ENCODE measurements at places on chromosomes 1 and 21.
A peak's percentile ranks its signal among the peaks of the same experiment; 100 is the strongest.

DNA sequence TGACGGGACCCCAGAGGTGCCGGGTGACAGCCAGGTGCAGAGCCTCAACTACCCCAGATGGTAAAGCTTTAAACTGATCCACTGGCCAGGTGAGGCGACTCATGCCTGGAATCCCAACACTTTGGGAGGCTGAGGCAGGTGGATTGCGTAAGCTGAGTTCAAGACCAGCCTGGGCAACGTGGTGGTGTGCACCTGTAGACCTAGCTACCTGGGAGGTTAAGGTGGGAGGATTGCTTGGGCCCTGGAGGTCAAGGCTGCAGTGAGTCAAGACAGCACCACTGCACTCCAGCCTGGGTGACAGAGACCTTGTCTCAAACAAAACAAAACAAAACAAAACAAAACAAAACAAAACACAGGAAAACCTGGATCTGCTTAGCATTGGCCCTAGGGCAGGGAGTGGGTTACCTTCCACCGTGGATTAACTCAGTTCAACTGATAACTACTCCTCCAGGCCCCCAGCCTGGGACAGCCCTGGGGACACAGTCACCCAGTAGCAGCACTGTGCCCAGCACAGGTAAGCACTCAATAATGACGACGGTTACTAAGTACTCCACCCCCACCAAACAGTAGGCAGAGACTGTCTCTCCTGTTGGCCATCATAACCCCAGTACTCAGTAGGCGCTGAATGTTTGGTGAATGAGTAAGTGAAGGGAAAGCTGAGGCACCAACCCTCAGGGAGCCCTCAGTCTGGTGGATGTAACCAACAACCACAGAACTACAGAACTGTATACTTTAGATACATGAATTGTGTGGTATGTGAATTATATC lies 21.6 kb downstream of the SLC66A1 start:
- DNase-seq = no peak

GRCh38 chr21:17523007-17523451 lies 10.2 kb downstream of the CXADR start:
- DNase-seq = no peak

DNA sequence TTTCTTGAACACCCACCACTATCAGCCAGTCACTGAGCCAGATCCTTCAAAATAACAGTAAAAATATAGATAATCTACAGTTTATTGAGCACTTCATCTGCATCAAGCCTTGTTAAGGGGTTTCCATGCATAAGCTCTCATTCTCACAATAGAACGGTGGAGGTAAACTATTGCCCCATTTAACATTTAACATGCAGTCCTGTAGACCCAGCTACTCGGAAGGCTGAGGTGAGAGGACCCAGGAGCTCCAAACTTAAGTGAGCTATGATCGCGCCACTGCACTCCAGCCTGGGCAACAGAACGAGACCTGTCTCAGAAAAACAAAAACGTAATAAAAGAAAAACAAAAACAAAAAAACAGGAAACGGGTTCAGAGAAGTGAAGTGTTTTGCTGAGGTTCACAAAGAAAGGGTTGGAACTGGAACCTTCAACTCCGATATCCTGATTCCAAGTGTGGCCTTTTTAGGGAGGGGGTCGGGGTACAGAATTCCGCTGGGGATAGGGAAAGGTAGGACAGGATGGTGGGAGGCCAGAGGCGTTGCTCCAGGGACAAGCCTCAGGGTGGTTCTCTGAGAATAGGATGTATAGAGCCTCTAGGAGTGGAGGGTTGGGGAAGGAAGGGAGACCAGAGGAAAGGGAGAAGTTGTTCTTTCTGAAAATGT lies 11.6 kb upstream of the SESN2 start:
- no peak for DNase-seq

GRCh38 chr1:234823191-234824176 lies 213.5 kb upstream of the IRF2BP2 start:
- DNase-seq = no peak

DNA sequence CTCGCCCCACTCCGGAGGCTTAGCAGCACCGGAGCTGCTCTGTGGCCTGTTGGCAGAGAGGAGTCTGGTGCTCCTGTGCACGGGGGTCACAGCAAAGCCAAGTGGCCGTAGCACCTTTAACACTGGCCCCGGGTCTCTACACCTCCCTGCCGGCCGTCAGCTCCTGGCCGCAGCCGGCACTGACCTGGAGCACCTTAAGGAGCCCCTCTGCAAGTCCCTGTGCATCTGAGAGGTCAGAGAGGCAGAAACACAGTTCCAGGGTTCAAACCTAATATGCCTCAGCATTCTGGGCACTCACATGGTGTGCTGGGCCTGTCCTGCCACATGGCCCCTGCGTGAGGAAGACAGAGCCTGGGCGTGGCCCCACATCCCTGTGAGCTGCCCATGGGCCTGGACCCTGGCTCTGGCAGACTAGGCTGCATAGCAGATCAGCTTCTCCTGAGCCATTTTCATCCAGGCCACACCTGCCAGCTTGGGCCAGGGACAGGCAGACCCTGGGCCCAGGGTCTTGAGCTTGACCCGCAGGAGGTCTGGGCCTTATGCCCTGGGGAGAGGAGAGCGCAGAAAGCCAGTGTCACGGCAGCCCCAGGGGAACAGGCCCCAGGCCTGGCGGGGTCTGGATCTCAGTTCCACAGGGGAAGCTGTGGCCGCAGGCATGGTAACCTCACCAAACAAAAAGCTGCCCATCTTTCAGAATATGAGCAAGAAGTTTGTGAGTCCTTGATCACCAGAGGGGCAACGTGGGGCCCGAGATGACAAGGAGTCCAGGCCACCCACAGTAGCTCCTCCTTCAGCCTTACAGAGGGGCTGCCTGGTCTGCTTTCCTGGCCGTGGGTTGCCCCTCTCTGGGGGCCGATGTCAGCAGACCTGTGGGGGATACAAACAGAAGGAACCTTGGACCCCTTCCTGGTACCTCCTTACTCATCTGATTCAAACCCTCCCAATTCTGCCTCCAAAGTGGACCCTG lies 146.0 kb upstream of the COL6A1 start:
- DNase-seq = no peak

- DNase-seq = no peak
Observed at GRCh38 chr1:39003281-39003680, 12.2 kb downstream of the AKIRIN1 start.

- no peak for DNase-seq
Observed at GRCh38 chr1:76075877-76076276, 1.3 kb downstream of the ST6GALNAC3 start.

- DNase-seq = no peak
Observed at GRCh38 chr1:21567241-21568005, 58.2 kb downstream of the ALPL start.

- DNase-seq = no peak
Observed at GRCh38 chr1:90621986-90622385, 95.1 kb downstream of the BARHL2 start.

DNA sequence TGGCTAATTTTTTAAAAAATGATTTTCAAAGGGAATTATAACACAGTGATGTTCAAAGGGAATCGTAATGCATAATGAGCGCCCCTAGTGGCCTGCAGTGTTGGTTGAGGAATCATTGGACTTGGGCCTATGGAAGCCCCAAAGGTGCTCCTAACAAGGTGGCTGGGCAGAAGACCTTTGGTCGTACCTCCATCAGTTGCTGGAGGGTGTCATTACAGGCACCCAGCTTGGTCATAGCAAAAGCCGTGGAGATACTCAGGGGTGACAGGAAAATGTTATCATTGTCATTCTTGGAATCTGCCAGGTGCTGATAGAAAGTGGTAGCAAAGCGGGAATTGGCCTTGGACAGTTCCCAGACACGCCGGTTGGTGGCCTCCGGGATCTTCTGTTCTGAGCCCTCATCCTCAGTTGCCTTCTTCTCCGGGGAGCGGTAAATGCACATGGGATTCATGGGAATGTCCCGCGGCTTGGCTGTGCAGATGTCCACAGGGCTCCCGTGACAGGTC lies 2.7 kb downstream of the SERPINC1 start:
- DNase-seq = peak; percentile 19

DNA sequence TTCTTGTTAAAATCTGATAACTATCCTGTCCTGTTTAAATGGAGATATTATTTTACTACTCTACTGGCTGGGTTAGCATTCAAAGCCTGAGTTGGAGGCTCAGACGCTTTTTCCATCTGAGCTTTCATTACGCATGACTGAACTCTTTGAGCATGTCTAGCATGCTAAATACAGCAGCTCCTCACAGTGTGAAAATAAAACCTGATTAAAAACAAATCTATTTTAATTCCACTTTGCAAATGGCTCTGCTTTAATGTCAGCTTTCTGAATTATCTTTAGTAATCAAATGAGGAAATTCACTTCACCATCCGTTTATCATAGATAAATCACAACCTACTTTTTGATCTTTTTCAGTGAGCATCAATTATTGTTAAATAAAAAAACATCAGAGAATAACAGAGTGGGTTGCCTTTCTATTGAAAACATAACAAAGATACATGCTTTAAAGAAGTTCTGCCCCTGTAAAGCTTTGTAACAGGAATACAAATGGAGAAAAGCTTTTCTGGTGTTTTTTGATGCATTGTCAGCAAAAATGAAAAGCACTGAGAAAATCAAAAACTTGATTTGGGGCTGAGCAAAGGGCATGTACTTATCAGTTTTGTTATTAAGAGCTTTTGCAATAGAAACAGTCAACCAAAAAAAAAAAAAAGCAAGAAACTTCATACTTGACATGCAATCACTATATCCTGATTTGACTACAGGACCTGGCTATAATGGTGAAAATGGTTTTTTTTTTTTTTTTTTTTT lies 3.5 kb upstream of the SPEN start:
- DNase-seq = no peak

GRCh38 chr1:231934797-231935196 lies 308.2 kb downstream of the DISC1 start:
- no peak for DNase-seq

GRCh38 chr1:6358757-6359201 lies 34.8 kb downstream of the ACOT7 start:
- DNase-seq = no peak

DNA sequence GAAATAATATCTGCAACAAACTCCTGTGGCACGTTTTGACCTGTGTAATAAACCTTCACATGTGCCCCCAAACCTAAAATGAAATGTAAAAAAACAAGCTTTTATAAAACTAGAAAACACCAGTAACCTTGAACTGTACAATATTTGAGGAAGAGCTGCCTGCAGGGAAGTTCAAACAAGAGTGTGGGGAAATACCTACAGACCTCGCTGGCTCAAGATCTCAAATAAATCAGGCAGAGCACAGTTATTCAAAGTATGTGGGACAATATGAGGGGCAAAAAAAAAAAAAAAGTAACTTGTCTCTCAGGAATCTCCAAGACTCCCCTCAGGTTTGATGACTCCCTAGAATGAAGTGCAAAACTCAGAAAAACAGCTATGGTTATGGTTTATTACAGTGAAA lies 37.9 kb upstream of the PPIH start:
- no peak for DNase-seq

GRCh38 chr1:9827558-9828185 lies 3.9 kb upstream of the CLSTN1 start:
- DNase-seq = no peak
